ENCODE measurements at places on chromosomes 6 and 20.

DNA sequence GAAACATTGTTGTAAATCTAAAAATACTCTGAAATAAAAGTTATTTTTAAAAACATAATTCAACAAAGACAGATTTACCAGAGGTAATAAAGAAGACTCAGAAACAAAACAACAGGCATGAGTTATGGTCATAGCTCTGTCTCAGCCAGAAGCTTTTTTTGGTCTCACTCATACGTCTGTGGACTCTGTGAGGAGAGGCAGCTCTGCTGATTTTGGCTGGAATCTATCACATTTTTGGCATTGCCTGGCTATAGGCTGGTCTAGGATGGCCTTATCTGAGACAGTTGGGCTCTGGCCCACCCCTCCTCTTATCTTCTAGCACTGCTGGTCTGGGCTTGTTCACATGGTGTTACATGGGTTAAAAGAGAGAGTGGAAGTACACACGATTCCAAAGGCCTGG is 514.0 kb upstream of the BTBD3 start:
- DNase-seq = no peak

- no peak for DNase-seq
Observed at GRCh38 chr20:53818457-53819177, 225.0 kb upstream of the ZNF217 start.

DNA sequence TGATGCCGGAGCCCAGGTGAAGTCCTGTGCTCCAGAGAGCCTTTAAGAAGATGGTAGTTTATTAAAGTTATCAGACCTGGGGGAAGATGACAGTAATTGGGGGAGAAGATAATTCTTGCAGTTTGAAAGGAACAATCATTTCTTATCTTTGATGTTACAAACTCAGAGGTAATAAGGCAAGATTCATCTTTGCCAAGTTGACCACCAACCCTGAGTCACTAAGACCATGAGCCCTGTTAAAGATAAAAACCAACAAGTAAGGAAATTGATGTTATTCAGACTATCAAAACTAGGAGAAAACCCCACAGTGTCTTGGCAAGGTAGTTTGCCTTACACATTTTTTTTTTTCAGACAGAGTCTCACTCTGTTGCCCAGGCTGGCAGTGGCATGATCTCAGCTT is 73.1 kb downstream of the MKKS start:
- no peak for DNase-seq

DNA sequence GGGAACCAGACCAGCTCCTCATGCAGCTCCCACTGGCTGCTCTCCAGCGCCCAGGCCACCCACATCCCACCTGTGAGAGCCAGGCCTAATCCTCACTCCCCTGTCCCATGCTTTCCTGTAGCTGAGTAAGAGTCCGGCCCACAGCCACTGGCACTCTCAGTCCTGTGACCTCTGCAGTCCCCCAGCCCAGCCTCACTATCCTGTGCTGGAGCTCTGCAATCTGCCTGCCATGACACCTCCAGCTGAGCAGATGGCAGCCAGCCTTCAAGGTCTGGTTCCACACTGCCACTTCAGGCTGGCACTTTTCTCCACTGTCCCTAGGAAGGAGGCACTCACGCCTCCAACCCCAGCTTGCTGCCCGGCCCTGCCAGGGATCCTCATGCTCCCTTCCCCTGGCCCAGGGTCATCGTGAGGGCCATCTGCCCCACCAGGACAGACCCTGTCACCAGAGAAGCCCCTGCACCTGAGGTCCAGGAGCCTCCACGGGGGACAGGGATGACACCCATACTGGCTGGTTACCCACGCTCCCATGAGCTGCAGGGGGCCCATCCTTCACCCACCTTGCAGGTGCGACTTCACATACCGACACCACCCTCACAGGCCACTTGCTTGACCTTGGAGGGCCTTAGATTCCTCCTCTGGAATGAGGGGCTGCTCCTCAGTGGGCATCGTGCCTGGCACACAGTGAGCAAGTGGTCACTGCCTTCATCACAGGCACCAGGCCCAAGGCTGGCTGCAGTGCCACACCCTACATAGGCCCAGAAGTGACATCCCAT is 100.1 kb downstream of the ASXL1 start:
- no peak for DNase-seq

- no peak for DNase-seq
Observed at GRCh38 chr20:36794116-36794474, 20.5 kb upstream of the DSN1 start.

DNA sequence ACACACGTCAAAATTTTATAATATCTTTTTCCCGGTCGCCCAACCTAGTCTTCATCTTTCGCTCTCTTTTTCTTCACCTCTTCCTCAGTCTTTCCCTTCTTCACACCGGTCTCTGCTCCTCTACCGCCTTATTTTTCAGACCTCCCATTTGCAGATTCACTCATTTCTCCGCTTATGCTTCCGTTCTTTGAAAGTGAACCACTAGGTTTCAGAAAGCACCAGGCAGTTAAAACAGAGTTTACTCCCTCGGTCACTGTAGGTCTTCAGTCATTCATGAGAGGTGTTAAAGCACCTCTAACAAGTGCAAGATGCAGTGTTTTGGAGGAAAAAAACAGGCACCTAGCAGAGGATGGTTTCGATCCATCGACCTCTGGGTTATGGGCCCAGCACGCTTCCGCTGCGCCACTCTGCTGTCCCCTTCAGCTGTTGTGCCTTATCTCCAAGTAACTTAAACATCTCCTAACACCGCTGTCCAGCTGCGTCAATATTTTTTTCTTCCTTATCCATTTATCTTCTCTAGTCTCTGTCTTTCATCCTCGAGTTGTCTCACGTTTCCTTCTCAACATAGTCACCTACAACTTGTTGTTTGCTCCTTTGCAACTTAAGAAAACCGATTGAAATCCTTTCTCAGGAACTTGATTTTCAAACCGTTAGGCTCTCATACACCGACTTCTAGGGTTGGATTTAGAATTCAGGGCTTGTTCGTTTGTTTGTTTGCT is 119.7 kb upstream of the ZNF184 start:
- DNase-seq = peak; percentile 89

All from GM06990 (cell line).